ENCODE measurements at places on chromosomes 7 and 10.

DNA sequence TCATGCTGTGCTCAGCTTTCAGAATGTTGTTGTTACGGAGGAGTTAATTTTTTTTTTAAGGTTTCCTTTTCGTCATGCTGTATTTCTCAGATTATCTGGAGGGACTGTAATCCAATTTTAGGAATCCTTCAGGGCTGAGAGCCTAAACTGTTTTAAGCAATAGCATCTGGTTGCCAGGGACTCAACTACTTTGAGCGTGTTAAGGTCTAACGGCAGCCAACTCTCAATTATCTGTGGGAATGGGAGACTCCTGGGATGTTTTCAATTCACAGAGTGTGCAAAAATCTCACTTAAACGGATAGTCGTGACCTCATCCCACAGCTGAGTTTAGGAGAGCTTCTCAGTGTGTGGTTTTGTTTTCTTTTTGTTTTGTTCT lies 291.7 kb downstream of the AUTS2 start:
- no peak for DNase-seq

GRCh38 chr10:5543623-5544022 lies 18.9 kb downstream of the CALML3 start:
- DNase-seq, result no peak

- no peak for DNase-seq
Observed at GRCh38 chr10:130254662-130255061, 118.5 kb downstream of the GLRX3 start.

DNA sequence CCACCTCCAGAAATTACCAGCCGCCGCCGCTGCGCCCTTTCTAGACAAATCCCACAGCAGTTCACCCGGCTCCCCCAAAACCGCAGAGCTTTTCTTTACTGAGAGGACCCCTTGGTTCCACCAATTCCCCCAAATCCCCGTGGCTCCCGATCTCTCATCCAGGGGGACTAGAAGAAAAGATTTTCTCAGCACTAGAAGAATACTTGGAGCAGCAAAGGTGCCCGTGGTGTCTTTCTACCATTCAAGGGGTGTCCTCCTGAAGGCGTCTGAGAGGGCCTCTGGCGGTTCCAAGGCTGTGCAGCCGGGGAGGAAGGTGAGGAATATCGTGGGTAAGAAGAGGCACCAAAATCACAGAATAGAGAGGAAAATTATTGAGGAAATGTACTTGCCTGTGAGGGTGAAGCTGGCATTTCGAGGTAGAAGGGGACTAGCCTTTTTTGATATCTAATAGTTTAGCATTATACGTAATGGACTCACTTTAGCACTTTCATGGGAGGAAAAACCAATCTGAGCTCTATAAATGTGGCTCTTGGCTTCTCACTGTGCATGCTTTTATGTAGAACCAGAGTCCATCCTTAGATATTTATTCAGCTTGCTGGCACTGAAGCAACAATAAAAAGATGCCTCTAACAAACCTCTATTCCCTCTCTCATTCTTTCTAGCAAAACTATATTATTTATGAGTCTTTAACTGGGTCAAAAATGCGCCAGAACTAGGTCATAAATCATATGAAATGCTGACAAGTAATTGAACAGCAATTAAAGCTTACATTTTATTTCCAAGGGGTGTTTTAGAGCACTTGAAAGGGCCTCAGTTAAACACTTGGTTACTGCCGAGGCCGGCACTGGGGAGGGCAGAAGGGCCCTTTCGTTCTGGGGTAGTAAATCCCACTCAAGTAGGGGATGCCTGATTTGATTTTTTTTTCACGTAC lies 13.8 kb upstream of the HOXA2 start:
- no peak for DNase-seq

- DNase-seq, result no peak
Observed at GRCh38 chr7:77566421-77566820, 29.3 kb downstream of the PTPN12 start.

GRCh38 chr10:76352300-76352699 lies 920.9 kb downstream of the LRMDA start:
- no peak for DNase-seq

DNA sequence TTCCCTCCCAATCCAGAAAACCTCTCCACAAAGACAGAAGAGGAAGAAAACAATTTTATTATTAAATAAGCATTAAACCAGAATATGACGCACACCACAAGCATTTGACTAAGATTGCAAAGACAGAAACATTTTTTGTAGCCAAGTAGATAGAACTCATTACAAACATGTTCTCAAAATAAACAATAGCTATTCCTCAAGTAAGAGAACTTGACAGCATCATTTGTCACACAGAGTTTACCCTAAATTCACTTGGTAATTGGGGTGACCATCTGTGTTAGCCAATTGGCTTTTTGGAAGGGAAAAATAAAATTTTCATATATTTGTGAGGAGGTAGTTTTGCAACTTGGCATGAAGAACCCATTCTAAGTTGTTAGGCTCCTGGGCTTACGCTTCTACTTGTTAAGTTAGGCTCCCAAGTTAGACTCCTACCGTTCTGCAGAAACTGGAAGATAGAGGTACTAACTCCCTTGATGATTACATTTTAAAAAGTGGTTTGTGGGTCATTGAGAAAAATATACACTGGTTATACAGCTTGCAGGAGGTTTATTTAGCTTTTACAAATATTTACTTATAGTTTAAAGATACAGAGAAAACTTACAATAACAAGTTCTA lies 618.6 kb upstream of the CNTNAP2 start:
- no peak for DNase-seq

DNA sequence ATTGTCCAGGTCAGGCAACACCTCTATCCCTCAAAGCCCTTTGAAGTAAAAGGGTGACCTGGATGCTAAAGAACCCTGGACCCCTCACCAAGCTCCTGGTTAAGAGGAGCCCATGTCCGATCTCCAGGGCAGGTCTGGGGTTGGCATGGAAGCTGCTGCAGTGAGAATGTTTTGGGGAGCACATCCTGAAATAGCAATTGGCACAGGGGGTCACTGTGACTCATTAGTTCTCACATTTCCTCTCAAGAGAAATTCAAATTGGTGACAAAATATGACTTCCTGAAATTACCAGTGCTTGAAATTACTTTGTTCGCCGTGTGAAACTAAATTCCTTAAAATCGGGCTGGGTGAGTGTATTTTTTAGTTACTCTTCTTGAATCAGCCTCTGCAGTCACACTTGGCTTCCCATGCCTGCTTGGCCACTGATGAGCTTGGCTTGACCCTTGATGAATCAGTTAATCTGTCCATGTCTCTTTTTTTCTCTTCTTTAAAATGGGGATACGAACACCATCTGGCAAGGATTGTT lies 18.8 kb upstream of the ARHGAP22 start:
- DNase-seq, result no peak

DNA sequence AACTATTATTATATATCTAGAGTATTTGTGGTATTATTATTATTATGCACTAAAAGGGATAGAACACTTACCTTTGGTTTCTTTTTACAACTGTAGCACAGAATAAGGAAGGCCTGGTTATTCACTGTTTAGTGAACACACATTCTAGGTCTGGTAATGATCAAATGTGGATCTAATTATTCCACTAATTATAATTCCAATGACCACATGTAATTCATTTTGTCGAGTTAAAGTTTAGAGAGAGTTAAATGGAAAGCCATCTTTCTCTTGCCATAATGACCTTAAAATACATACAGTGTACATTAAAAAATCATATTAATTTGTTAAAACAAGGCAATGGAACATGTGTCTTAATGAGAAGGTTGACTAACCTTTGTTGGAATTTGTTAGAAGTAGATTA lies 147.8 kb downstream of the SEM1 start:
- no peak for DNase-seq

DNA sequence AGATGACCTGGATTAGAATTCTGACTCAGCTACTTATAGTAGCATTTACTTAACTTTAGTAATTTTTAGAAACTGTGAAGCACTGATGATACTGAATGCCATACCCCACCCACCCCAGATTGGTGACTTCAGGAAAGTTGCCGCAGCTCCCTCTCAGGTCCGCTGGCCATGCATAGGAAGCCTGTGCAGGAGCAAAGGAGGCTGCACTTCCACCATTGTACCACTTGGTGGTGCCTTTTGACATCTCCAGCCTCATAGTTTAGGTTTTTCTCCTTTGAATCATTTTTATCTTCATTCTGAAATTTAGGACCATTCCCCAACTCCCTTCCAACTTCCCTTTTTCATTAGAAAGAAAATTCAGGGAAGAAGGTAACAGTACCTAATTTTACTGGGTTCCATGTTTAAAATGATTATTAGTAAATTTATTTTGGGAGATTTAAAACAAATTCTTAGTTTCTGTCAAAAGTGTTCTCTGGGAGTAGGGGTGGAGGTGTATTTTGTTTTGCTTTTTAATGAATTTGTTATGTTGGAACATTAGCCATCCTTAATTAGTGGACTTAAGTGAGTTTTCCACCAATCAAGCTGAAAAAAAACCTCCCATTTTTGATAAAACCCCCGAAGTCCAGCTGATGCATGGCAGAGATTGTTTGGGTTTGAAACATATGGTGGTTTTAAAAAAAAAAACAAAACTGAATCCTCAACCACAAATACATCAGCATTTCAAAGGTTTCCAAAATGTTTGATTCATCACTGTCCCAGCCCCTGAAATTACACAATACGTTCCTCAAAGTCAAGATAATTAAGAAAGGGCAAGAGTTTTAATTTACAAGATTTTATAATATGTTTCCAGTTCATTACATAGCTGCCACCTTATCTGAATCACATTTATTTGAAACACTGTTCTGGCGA lies 109.6 kb downstream of the WNT2 start:
- DNase-seq, result peak; percentile 55

DNA sequence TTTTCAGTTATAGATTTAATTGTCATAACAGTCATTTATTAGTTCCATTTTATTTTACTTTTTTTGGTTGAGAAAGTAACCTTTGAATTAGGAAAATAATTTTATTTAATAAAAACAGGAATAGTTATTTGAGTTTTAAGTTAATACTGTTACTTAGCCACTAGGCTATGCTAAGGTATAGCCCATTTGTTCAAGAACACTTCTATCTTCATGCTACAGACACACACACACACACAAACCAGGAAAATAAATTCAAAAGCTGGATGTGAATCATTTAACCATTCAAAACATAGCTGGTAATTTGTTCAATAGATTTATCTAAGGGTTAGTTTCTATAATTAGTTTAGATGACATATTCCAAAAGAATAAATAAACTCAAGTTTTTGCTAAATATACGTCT lies 148.4 kb downstream of the RNF133 start:
- DNase-seq, result no peak

GRCh38 chr10:132690821-132691610 lies 94.9 kb downstream of the NKX6-2 start:
- DNase-seq, result no peak

- no peak for DNase-seq
Observed at GRCh38 chr10:20314431-20314830, 498.2 kb downstream of the PLXDC2 start.

- DNase-seq, result no peak
Observed at GRCh38 chr10:120052964-120053702, 160.6 kb downstream of the SEC23IP start.

- no peak for DNase-seq
Observed at GRCh38 chr10:106608066-106608465, 556.4 kb downstream of the SORCS1 start.

DNA sequence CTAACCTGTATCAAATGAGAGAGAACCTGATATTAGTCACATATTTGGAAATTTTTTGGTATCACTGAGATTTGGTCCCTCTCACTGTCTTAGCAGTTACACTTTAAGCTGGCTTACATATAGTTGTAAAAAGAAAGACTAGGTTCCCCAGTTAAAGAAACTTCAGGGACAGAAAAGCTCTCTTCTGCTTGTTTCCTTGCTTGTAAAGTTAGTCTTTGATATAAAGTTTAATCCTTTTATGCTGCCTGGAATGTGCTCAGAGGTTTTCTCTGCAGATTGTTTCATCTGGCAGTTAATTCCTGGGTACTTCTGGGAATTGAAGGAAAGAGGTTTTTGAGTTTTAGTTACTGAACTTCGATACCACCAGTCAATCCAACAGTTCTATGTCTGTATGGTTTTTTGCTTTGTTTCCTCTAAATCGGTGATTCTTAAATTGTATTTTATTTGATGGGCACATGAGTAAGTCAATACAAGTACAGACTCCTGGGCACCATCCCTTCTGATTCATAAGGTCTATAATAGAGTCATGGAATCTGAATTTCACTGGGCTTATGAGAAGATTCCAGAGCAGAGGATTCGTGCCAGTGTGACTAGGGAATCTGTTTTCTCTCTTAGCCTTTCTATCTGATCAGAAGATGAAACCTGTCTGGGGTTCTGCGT lies 1080.9 kb upstream of the C7orf33 start:
- no peak for DNase-seq

- no peak for DNase-seq
Observed at GRCh38 chr7:40200791-40201190, 66.0 kb downstream of the SUGCT start.

- no peak for DNase-seq
Observed at GRCh38 chr10:120613180-120613579, 156.2 kb downstream of the PLPP4 start.

- DNase-seq, result no peak
Observed at GRCh38 chr10:96984541-96985131, 152.5 kb downstream of the LCOR start.

DNA sequence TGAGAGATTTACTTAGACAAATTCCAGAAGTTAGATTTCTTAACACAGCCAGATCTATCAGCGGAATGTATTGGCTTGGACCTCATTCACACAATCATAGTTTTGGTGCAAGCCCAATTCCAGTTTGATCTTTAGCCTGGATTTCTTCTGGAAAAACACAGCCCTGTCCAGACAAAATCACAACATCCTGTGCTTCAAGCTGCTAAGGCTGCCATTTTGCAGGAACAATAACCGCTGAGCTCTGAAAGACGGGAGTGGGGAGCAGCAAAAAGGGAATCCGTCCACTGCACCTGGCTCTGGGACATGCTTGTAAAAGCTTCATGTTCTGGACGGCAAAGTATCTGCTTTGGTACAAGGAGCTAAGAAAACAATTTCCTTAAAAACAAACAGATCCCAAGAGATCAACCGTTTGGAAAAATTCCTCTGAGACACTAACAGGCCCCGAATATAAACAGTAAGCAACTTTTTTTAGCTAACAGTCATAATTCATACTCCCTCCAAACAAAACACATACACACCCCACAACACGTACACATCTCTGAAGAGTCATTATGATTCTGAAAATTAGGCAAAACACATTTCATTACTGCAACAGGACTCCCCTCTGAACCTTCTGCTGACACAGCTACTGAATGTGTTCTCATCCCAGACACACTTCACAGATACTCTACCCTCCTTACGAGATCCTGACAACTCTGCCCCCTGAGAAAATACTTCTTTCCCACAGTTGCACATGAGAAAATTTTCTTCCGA lies 32.4 kb downstream of the ITIH5 start:
- DNase-seq, result no peak

GRCh38 chr7:143296686-143297085 lies 8.5 kb downstream of the CASP2 start:
- DNase-seq, result no peak

All from neural crest cell (in vitro differentiated cells).